RWPE2 (cell line): ENCODE measurements at places on chromosomes 1 and 21.

- no peak for DNase-seq
Measured at GRCh38 chr1:98164509-98164908, 243.7 kb upstream of the DPYD start.

DNA sequence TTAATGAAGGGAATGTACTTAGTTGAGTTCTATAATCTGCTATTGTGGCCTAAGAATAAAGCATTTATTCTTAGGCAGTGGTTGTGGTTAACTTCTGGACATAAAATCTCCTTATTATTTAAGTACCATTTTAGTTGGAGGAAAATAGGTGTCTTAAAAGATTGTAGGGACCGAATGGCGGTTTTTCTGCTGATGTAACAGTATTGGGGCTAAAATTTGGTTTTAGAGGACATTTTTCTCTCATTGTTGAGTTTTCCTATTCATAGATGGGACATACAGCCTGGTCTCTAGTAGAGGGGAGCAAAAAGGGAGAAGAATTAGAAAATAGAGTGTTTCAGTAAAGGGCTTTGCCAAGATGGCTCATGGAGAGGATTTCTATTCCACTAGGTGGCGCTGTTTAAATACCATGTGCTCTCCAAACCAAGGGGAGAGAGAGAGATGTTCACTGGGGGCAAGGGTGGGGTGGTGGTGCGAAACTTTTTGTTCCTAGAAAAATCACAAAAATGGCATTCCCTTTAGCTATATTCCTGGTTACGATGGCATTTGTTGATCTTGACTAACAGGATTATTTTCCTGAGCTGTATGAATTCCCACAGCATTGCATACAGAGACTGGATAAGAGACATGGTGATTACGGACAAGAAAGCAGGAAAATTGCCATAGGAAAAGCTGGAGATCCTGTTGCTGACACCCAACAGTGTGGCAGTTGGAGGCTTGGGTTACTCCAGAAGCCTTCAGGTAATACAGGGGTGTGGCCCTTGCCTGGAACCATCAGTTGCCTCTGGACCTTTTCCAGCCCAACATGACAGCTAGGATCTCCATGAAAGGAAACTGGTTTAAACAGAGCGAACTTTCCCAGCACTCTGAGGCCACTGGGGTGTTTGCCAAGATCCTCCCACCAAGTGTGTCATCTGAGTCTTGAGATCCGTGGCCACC lies 18.2 kb upstream of the FCGR2A start:
- DNase-seq, result no peak

GRCh38 chr1:228691926-228692325 lies 43.4 kb upstream of the RHOU start:
- DNase-seq, result no peak

DNA sequence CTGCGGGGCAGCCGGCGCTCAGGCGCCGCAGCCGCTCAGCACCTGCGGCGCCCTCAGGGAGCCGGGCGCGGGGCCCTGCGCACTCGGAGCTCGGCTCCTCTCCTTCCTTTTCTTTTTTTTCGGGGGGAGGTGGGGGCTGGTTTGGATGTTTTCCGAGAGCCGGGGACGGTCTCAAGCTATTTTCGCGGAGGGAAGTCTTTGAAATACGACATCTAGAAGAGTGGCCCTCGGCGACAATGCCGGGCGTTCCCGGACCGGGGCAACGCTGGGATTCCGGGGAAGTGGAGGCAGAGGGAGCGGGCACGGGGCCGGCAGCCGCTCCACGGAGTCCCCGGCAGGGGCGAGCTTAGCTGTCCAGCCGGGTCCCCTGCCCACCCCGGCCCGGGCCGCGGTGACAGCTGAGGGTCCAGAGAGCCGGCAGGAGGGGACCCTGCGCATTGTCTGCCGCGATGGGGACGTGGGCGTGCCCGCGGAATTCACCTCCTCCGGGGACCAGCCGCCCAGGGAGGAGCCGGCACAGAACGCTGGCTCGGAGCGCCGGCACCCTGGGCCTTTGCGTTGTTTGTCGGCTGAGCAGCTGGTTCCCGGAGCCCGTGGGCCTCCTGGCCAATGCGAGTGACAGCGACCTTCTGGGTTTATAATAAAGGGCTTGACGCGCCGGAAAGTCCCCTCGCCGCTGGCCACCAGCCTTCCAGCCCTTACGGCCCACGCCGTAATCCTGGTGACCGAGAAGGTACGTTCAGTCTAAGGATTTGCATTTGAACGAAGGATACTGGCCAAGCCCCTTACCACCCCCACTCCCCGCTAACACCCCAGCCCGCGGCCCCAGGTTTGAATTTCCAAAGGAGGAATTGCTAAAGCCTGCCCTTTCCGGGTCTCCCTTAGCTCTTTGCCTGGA lies 582 bp downstream of the SLC37A1 start:
- no peak for DNase-seq

- no peak for DNase-seq
Measured at GRCh38 chr1:38662126-38662525, 197.4 kb downstream of the RRAGC start.

GRCh38 chr1:173112129-173112528 lies 61.4 kb upstream of the TNFSF18 start:
- DNase-seq, result no peak

DNA sequence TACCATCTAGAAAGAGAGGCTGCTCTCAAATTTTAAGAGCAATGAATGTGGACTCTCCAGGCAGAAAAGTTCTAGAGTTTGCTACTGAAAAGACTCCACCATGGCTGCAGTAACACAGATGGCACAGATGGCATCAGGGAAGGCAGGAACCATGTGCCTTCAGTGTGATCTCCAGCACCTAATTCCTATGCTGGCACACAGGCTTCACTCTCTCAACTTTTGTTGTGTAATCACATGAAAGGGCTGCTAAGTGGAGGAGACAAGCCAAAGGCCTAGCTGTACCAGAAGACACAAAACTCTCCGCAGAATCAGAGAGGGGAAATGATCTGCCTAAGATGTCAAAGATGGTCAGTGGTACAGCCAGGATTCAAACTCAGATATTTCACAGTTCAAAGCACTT lies 31.1 kb downstream of the ERI3 start:
- DNase-seq, result no peak

DNA sequence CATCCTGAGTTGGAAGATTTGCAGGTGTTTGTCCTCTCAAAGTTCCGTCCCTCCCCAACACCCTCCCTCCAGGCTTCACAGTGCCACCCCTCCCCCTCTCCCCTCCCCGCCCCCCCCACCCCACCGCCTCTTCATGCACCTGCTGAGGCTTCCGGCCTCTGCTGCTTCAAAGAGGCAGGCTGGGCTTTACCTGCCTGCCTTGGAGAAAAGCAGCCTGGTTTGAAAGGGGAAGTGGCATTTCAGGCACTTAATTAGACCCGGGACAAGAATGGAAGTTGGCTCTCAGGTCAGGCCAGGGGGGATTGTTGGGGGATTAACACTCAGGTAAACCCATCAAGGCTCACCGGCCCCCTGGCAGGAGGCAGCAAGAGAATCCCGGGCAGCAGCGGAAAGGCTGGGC lies 21.1 kb downstream of the PAX7 start:
- DNase-seq, result no peak

GRCh38 chr1:39089931-39090521 lies 63.9 kb downstream of the NDUFS5 start:
- DNase-seq, result no peak

- DNase-seq, result no peak
Measured at GRCh38 chr1:1997576-1997975, 6.0 kb downstream of the CFAP74 start.

DNA sequence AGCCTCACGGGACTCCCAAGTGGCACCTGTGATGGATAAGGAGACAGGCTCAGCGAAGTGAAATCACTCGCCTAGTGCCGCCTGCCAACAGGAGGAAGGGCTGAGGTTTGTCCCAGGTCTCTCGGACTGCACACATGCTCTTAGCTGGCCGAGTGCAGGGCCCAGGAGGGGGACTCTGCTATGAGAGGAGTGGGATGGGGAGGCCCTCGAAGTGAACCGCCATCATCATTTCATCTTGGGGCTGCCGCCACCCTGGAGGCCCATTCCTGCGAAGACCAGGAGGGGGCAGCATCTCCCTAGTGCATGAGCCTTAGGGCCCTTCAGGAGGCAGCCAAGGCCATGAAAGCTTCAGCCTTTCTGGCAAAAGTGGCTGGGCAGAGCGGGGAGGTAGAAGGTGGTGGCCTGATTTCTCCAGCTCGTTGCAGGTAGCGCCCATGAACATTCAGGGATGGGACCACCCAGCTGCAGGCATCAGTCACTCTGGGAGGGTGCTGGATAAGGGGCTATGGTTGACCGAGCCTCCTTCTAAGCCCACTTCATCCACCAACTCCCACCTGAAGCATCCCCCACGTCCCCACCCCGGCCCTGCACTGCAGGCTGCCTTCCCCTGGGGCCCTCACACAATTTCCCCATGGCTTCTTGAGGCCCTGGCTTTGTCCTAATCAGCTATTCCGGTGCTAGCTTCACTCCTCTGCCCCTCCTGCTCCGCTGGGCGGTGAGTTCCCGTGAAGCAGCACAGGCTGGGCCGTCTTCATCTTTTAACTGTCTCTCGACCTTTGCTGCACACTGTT lies 17.2 kb upstream of the RASSF5 start:
- no peak for DNase-seq

- peak; percentile 39 for DNase-seq
Measured at GRCh38 chr1:30908696-30909364, at the start of gene SDC3. Gene SDC3 (minus strand): TSS chr1:30908758. CDS start chr1:30908586, 172 bp downstream.

- DNase-seq, result no peak
Measured at GRCh38 chr21:33968995-33969348, 53.4 kb upstream of the ATP5PO start.

- no peak for DNase-seq
Measured at GRCh38 chr1:93501399-93501798, 53.5 kb downstream of the FNBP1L start.
